ENCODE measurements at places on chromosomes 13 and 19. TPM values are rescaled to one million over a fixed set of nuclear protein-coding genes. Genes with fewer than 3 reads are reported as not detected.

The PCP2 gene
- 2.0 TPM for total RNA-seq

The RNF17 gene
- total RNA-seq, result 1.1 TPM

The CGB5 gene
- total RNA-seq, result not detected

The REEP6 gene
- total RNA-seq, result 2.3 TPM

The MEX3D gene
- total RNA-seq, result 3.3 TPM

The GDF15 gene
- 0.85 TPM for total RNA-seq

The SIGLEC5 gene
- total RNA-seq, result 0.37 TPM

The C13orf42 gene
- total RNA-seq, result not detected

GRCh38 chr13:33111414-33112110, 95.3 kb downstream of the KL start:
- no peak for DNase-seq

DNA sequence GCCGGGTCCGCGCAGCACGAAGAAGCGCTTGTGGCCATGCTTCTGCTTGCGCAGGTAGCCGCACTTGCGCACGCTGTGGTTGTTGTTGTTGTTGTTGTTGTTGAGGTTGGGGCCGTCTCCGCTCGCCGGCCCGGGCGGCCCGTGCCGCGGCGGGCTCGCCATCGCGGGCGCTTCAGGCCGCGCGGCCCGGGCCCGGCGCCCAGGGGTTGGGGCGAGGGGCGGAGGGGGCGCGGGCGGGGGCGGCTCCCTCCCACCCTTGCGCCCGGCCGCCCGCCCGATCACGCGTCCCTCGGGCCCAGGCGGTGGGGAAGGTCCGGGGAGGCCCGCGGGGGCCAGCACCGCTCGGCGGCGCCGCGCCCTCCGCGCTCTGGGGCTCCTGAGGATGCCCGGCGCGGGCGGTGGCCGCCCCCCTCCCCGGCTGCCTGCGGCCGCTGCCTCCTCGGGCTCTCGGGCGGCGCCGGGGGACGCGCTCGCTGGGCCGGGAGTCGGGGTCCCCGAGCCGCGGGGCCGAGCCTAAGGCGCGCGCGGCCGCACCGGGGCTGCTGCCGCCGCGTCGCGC, 412 bp downstream of the IRS2 start:
- DNase-seq, result no peak

GRCh38 chr19:13032837-13033236, 37.6 kb downstream of the NFIX start:
- DNase-seq, result no peak

- DNase-seq, result peak; percentile 40
These were observed 2.5 kb downstream of the LDLR start for GRCh38 chr19:11091703-11092153.

GRCh38 chr19:1105008-1105872, 1.4 kb downstream of the GPX4 start:
- no peak for DNase-seq

- no peak for DNase-seq
These were observed 1.2 kb upstream of the CDC34 start for GRCh38 chr19:530134-531008.

GRCh38 chr13:95117092-95117491, 184.2 kb downstream of the ABCC4 start:
- no peak for DNase-seq

DNA sequence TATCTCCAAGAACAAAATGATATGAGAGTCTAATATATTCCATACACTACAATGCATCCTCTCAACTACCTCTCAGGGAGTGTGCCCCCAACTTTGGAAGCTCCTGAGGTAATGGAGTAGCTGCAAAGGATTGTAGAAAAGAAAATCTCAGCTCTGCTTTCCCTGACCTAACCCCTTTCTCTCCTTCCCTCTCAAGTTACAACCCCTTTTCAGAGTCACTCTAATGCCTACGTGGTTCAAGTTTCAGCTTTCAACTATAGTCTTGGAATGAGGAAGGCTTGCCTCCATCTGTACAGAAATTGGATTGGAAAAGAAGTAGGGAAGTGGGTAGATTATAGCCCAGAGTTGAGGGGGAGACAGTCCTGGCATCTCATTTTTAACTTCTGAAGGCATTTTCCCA, 256.0 kb downstream of the PCDH9 start:
- DNase-seq, result no peak

DNA sequence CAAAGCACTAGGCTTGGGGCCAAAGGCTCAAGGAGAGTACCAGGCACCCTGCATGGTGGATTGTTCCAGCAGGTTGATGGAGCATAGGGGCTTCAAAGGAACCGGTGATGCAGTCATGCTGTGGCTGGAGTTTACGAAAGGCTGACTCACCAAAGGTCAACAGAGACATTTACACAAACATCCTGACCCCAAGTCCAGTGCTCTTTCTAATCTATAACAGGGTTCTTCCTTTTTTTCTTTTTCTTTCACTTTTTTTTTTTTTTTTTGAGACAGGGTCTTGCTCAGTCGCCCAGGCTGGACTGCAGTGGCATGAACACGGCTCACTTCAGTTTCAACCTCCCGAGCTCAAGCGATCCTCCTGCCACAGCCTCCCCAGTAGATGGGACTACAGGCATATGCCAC, 35.6 kb upstream of the TPTE2 start:
- DNase-seq, result no peak

DNA sequence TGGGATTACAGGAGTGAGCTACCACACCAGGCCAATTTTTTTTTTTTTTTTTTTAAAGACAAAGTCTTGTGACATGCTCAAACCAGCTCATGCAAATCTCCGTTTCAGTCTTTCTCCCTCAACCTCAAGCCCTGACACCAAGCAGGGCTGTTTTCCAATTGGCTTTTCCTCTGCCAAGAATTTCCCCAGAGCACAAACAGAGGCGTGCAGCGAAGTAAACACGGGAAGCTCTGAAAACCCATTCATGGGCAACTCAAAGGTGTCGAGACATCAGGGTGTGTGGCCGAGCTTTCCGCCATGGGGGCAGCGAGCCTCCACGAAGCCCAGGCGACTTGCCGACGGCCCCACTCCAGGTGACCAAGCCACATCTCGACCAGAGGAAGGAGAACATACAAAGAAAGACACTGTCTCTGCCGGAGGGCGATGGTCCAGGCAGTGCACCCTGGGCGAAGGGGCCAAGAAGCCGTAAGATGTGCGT, 70.0 kb downstream of the INSR start:
- no peak for DNase-seq

GRCh38 chr13:41370736-41371135, 59.7 kb downstream of the NAA16 start:
- DNase-seq, result no peak

- no peak for DNase-seq
These were observed 406.3 kb downstream of the GPC5 start for GRCh38 chr13:91804724-91805123.

DNA sequence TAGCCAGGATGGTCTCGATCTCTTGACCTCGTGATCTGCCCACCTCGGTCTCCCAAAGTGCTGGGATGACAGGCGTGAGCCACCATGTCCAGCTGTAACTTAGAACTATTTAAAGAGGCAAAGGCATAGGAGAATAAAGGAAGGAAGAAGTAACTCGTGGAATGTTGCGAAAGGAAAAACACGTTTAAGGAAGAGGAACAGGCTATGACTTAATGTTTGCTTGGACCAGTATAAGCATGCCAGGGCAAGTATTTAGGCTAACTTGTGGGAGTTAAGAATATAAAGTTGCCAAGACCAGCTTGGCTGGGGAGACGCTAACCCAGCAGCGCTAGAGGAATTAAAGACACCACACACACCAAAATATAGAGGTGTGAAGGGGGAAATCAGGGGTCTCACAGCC, 33.5 kb downstream of the ZNF844 start:
- no peak for DNase-seq

DNA sequence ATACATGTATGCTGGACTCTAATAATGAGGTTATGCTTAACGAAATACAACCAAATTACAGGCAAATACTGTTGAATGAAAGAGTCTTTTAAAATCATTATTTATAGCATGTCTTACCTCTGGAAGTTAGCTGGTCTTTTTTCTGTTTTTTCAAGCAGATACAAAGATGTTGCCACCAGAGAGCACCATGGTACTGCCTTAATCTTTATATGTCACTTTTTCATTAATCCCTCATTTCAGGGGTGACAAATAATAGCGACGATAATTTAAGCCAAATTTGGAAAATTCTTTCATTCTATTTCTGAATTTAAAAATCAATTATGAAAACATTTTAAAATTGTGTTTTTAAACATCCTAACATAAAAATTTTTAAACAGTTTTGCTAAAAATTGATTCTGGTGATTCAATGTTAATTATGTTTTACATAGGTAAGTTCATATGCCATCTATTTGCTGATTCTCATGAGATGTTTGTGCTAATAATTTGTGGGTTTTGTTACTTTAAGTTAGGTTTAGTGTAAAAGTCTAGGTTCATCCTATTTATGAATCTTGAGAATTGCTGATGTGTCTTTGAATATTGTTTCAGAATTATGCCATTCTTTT, 379.3 kb upstream of the SGCG start:
- DNase-seq, result no peak

GRCh38 chr19:32324631-32325285, 20.7 kb upstream of the ZNF507 start:
- DNase-seq, result no peak

GRCh38 chr13:112997188-112998130, 28.4 kb downstream of the MCF2L start:
- no peak for DNase-seq

- DNase-seq, result no peak
These were observed 15.5 kb downstream of the UPF3A start for GRCh38 chr13:114296902-114297301.

DNA sequence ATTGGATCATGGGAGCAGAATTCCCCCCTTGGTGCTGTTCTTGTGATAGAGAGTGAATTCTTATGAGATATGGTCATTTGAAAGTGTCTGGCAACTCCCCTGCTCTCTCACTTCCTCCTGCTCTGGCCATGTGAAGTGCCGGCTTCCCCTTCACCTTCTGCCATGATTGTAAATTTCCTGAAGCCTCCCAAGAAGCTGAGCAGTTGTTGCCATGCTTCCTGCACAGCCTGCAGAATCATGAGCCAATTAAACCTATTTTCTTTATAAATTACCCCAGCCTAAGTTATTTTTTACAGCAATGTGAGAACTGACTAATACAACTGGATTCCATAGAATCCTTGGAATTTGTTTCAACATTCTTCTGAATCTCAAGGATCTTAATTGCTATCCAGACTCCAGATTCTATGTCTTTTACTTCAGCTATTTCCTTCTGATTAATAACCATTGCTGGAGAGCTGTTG, 328.1 kb downstream of the SLITRK5 start:
- no peak for DNase-seq

GRCh38 chr13:111399776-111400538, 79.5 kb downstream of the TEX29 start:
- DNase-seq, result no peak

- no peak for DNase-seq
These were observed 10.3 kb downstream of the TMEM272 start for GRCh38 chr13:51834581-51835171.

DNA sequence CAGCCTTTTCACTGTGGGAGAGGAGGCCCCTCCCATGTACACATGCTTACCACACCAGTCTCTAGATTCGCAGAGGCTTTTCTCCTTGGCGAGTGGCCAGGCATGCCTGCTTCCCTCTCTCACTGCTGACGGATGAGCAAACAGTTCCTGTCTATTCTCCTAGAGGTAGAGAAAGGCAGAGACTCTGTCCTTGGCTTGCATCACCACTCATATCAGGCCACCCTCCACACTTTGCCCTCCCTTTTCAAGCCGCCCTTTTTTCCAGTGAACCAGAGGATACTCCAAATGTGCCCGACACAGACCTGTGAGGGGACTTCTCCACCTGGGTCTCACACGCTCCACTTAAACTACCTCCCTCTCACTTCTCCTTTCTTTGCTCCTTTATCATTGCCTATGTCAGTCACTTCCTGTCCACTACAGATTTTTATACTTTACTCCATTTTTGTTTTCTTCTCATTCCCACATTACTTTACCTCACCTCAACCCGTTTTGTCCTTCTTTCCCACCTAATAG, 284.6 kb downstream of the DNAJC15 start:
- DNase-seq, result no peak

- DNase-seq, result no peak
These were observed 10.3 kb upstream of the DACH1 start for GRCh38 chr13:71877256-71877653.

- DNase-seq, result no peak
These were observed 109.7 kb downstream of the NUFIP1 start for GRCh38 chr13:44879452-44880058.

DNA sequence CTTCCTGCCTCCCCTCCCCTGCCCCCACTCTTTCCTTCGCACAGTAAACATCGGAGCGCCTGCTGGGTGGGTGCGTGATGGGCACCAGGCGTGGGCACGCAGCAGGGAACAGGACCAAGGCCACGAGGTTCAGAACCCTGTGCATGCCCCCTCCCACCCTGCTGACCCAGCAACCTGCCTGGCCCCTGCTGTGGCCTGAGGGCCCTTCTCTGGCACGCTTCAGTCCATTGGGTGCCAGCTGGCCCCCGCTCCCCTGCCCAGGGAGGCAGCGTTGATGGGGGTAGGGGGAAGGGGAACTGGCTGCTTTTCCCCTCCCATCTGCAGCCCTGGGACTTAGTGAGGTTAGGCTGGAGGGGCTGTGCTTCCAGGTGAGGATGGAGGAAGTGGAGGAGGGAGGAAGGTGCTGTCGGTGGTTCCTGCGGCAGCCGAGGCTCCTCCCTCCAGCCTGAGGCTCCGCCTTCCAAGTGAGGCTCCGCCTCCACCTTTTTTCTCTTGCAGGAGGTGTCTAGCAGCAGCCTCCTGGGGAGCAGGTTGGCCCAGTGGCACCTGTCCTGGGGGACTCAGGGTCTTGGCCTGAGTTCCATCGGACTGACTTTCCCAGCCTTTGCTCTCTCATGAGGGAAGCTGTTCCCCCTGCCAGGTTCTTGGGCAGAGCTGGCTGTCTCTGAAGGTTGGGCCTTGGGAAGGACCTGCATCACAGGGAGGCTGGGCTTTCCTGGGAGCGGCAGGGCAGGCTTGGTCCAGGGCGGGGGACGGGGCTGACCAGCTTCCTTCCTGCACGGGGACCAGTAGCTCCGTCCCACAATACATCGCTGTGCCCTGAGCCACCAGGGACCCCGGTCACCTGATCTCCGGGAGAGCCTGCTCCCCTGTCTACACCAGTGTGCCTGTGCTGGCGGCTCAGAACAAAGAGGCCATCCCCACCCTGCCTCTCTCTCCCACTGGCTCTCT, 7.3 kb downstream of the PIAS4 start:
- DNase-seq, result no peak

DNA sequence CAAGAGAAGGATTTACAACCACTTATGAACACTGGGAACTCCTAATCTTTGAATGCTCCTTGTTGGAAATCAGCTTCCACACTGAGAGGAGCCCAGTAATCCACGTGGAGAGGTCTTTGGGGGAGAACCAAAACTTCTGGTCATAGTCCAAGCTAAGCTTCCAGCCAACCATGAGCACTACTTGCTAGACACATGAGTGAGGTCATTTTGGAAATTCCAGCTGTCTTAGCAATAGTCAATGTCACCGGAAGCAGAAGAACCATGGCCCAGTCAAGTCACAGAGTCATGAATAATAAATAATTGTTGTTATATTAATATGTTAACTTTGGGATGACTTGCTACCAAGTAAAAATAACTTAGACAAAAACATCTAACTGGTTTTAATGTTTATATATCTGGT, 324.9 kb upstream of the SGCG start:
- no peak for DNase-seq
